ENCODE measurements at places on chromosomes 16 and 17.

DNA sequence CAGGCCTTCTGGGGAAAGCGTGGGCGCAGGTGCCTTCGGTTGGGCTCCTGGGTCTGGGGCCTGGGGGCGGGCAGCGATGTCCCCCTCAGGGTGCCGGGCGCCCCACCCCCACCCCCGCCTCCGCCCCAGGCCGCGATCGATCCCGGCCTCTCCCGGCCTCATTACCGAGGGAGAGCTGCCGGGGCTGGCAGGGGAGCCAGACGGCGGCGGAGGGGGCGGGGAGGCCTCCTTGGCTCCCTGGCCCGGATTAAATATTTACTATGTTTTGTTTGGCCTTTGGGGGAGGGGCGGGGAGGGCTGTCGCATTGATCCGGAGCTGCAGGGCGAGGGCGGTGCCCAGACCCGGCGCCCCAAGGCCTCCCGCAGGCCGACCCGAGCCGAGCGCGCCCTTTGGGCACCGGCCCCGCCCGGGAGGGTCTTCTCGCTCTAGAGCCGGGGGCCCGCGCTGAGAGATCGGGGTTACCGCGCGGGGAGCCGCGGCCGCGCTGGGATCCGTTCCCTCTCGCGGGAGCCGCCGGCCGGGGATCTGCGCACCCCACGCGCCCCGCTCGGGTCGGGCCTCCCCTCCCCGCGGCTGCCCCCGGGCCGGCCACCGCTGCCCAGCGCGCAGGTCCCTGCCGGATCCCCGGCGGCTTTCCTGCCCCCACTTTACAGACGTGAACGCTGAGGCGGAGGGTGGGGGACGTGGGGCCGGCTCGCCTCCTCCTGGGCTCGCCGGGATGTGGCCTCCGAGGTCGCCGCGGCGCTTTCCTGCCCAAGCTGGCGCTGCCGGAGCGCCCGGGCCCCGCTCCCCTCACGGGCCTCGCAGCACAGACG is 27.0 kb downstream of the RTN4RL1 start:
- DNase-seq = peak; percentile 84

DNA sequence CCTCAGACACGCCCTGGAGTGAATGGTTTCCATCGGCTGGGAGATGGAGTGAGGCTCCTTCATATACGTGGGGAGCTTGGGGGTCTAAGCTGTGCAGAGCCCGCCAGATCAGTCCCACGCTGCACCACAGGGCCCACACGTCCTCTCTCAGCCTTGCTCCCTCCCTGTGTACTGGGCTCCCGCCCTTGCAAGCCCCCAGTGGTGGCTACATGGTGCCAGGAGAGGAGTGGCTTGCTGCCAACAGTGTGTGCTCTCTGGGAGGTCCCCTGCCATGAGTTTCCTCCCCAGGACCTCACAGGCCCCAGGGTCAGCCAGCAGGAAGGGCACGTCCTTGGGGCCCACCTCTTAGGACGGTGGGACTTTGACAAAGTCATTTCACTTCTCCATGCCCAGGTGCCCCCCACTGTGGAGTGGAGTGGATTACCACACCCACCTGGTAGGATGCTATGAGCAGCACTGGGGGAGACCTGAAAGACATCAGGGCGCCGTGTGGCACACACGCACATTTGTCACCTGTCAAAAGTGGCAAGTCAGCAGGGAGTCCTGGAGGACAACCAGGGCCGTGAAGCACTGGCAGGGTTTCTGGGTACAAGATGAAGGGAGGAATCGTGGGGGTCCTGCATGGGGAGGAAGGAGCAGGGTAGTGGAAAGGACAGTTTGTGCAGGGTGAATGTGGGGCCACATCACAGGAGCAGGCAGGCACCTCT is 13.7 kb downstream of the SLC5A10 start:
- DNase-seq = no peak

GRCh38 chr16:8798535-8799157 is 1.0 kb downstream of the PMM2 start:
- DNase-seq = no peak

GRCh38 chr17:66347661-66348514 is 45.5 kb downstream of the PRKCA start:
- DNase-seq = peak; percentile 96

DNA sequence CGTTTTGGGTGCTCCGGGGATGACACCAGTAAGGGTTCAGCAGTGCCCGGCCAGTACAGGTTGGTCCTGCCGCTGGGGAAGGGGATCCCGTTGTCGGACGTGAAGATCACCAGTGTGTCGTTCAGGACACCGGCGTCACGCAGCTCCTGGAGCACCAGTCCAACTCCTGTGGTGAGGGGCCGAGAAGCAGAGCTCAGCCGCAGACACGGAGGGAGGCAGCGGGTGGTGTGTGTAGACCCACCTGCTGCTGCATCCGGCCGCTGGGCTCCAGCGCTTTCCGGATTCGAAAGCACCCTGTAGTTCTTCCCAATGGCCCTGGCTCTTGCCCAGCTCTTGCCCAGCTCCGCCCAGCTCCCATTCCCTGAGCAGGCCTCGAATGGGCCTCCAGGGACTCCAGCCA is 8.0 kb downstream of the SGSH start:
- no peak for DNase-seq

GRCh38 chr17:64152428-64153125 is 22.6 kb upstream of the ERN1 start:
- no peak for DNase-seq
